ENCODE measurements at places on chromosomes 5 and 9.

DNA sequence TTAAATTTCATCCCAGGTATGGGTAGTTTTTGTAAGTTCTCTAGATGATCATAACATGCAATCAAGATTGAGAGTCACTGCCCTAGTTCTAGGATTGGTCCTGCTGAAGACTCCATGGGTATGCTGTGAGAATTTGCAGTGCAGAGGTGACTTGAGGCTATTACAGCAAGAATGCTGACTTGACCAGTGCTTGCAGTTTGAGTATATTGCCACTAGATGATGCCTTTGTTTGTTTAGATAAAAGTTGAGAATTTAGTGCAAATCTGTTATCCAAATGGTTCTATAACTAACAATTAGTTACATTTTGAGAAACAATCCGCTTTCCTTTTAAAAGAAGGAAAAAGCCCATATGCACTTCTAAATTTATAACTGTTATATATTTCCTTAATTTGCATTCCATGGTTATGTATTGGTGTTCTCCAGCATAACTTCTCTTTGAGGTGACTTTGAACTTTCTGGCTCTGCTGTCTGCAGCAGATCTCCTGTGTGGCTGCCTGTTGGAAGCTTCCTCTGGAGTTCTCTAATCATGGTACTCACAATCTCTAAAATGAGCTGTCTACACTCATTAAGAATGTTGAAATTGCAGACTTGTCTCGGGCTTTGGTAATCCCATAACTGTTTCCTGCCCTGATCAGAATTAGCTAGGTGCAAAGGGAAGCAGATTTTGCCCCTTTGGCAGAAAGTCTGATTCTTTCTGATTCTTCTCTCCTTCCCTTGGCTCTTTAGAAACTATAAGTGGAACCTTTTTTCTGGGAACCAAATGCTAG, 24.9 kb downstream of the MELK start:
- no peak for DNase-seq

GRCh38 chr9:120572472-120572871, 7.5 kb downstream of the CDK5RAP2 start:
- DNase-seq = no peak

DNA sequence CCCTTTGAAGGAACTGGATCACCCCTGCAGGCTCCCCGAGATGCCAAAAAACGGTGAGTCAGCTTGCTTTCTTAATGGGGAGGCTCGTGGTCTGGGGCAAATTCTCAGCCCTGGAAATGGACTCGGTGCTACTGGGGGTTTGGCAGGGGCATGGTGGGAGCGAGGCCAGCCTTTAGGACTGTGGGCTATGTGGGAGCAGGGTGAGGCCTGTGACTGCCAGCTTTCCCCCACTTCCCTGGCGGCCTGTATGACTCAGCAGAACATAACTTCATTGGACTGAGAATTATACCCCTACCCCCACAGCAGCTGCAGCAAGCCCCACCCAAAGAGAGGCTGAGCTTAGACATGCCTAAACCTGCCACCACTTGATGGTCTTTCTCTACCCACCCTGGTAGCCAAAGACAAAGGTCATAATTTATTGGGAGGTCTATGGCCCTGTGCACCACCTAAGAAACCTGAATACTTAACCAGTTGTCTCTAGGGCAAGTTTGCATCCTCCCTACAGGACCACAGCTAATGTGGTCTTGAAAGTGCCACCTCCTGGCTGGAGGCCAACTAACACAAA, 325.3 kb downstream of the TLE1 start:
- no peak for DNase-seq

DNA sequence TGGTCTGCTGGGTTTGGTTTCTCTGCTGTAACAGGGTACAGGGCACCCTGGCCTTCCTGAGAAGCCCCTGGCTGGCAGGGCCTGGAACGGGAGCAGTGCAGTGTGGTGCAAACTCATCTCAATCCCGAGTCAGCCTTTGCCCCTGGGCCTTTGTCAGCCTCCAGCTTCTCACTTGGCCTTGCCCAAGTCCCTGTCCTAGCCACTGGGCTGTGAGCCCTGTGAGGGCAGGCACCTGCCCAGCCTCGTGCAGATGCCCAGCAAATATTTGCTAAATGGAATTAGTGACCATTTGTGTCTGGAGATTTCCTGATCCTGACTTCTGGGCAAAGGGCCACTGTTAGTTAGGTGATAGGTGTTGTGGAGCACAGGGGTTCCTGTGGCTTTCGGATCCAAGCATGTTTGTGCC, 13.0 kb downstream of the RGS3 start:
- DNase-seq = no peak

GRCh38 chr5:172453986-172454357, 353 bp downstream of the SH3PXD2B start:
- DNase-seq = no peak

DNA sequence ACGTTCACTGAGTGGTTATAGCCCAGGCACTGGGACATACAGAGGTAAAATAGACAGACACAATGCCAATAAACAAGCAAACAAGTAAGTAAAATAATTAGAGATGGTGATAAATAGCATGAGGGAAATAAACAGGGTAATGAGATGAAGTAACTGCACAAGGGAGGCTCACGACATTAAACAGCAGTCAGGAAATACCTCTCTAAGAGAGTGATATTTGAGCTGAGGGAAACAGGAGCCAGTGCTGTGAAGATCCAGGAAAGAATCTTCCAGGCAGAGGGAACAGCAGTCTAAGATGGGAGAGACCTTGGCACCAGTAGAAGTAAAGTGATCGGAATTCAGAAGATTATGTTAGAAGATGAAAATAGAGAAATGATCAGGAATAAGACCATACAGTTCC, 279.4 kb downstream of the HINT1 start:
- no peak for DNase-seq

GRCh38 chr9:80866576-80867227, 822.6 kb downstream of the TLE1 start:
- DNase-seq = no peak

GRCh38 chr5:147065071-147065470, 169.8 kb upstream of the STK32A start:
- DNase-seq = no peak

- DNase-seq = no peak
Measured at GRCh38 chr9:133569891-133570690, 35.6 kb downstream of the ADAMTSL2 start.

GRCh38 chr9:97788763-97789663, 64.0 kb upstream of the FOXE1 start:
- DNase-seq = no peak

DNA sequence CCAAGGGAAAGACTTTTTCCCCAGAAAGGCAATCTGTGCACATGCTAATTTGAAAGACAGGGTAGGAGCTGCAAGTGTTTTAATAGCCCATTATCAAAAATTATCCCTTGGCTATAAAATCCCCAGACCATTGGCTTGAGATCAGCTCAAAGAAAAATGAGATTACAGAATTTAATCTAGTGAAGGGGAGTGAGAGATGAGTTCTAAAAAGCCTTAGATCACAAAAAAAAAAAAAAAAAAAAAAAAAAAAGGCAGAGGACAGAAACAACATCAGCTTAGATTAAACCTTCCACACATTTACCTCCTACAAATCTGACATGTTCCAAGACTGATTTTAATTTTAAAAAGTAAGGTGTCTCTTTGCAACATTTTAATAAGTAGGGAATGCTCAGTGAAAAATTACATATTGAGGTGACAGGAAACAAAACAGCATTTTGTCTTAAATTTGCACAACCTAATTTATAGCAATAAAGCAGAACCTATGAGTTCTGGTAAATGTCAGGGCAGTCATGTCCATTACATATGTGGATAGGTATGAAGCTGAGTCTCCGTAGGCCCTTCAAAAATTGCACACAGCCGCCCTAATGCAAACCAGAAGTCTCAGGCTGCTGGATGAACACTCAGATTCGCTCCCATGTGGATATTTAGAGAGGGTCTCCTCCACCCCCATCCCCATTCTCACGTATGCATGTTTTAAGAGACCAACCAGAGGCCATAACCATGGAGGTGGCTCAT, 43.4 kb downstream of the NFIB start:
- no peak for DNase-seq

DNA sequence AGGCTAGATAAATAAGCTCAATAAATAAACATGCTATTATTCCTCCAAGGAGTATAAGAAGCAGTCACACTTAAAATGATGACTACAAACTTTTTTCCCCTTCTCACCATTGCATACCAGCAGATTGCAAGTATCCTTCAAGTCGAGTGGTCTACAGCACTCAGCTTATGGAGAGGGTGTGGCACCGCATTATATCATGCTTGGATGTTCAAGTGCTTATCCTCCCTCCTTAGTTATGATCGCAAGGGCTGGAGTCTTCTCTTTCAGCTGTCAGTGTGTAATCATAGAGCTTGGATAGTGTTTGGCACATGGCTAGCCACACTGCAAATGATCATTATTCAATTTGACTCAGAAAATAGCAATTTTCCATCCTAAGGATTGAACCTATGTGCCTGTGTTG, 124.0 kb downstream of the CARTPT start:
- DNase-seq = no peak

DNA sequence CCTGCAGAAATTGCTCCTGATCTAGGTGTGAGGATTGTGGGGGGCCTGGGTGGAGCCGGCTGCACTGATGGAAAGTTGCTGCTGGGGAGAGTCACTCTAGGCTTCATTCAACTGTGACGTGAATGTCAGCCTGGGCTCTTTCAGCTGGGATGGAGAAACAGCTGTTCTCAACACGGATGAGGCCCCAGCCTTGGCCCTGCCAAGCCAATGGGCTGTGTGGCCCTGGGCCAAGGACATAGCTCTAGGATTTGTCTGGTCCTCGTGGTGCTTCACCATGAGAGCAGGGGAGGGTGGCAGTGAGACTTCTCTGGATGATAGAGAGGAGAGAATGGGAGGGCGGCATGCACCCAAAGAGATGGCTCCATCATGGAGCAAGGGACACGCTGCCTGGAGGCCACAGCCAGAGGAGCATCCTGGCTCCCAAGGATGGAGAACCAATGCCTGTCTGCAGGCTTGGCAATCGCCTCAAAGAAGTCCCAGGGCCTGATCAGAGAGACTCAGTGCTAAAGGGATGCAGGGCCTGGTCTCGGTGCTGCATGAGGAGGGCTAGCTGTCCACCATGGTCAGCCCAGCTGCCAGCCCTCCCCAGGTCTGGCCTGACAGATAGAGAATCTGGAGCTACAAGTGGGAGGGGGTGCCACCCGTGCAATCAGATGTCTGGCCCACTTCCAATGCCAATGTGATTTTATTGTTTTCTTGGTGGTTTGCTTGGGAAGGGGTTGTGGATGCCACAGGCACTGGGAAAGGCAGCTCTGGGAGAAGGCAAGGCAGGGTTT, 141.0 kb downstream of the GADD45G start:
- no peak for DNase-seq

GRCh38 chr5:122376250-122376649, 64.2 kb downstream of the SNCAIP start:
- no peak for DNase-seq

GRCh38 chr5:124060011-124060410, 548.0 kb downstream of the CSNK1G3 start:
- DNase-seq = no peak

DNA sequence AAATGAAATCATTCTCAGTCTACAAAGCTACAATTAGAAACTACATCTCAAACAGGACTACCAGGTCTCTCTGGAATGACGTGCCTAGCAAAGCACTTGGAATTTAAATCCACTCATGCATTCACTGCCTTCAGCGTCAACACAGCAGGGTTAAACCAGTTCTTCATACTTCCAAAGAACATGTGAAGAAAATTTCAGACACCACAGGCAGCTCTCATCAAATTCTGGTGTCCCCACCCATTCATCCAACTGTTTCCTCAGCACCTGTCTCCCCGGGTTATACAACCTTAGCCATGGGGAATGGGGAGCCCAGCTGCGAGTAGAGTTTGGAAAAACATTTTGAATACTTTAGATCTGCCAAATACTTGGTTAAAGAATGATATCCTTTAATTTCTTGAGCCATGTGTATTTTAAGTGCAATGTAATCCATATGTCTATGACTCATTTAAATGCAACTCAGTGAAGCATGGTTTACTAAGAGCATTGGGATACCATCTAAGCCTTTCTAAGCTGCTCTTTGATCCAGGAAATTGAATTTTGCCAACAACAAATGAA, 17.5 kb downstream of the ADAM19 start:
- no peak for DNase-seq

DNA sequence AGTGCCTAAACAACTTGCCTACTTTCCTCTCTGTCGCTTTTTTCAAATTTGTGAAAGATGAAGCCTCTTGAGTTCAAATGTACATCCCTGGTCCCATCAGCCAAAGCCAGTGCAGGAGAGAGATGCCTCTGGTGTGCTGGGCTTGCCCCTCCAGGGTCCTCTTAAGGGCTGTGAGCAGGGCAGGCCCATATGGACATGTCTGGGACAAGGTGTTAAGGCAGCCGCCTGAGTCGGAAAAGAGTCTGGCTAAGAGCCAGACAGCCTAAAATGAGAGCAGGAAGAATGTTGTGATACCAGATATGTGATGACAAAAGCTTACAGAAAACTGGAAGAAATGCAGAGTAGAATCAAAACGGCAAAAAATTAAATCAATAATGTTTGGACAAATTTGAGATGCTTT, 72.5 kb downstream of the APTX start:
- DNase-seq = no peak

- DNase-seq = no peak
Measured at GRCh38 chr9:134476942-134477335, 150.7 kb downstream of the RXRA start.

- no peak for DNase-seq
Measured at GRCh38 chr5:177091232-177091631, 4.5 kb downstream of the FGFR4 start.

DNA sequence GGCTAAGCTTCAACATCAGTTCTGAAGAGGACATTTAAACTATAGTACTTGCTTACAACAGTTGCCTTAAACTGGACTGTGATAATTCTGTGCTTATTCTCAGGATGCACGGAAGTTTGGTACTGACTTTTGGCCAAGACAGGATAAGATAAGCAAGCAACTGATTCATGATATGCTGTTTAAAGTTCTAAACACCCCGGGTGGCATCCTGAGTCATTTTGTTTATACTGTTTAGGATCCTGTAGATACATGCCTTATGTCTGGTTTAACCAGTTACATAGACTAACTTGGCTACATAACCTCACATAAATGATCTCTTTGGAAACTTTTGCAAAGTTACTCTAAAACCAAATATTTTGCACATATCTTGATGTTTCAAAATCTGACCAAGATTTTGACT, 95.9 kb downstream of the CDH9 start:
- no peak for DNase-seq

- peak; percentile 48 for DNase-seq
Measured at GRCh38 chr5:157540707-157541446, 34.7 kb downstream of the ADAM19 start.

DNA sequence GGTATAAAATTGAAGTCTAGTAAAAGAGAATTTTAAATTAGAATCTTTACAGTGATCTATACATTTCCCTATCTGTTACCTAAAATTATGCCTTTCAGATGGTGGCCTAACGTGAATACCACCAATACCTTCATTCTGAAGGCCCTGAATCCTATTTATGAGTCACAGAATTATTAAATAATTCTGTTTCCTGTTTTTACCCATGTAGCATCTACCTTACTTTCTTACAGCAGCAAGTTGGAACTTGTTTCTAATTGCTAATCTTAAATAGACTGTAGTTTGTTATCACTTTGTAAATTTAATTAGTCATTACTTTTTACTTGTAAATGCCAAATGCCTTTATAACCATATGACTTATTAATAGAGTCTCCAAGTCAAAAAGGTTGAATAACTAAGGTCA, 135.0 kb downstream of the PDE4D start:
- DNase-seq = no peak

- DNase-seq = no peak
Measured at GRCh38 chr9:90680534-90680933, 37.9 kb upstream of the DIRAS2 start.
